ENCODE measurements at places on chromosomes 11 and 22.
A peak's percentile ranks its signal among the peaks of the same experiment; 100 is the strongest.

GRCh38 chr11:108561535-108561991 lies 32.0 kb downstream of the EXPH5 start:
- no peak for DNase-seq

DNA sequence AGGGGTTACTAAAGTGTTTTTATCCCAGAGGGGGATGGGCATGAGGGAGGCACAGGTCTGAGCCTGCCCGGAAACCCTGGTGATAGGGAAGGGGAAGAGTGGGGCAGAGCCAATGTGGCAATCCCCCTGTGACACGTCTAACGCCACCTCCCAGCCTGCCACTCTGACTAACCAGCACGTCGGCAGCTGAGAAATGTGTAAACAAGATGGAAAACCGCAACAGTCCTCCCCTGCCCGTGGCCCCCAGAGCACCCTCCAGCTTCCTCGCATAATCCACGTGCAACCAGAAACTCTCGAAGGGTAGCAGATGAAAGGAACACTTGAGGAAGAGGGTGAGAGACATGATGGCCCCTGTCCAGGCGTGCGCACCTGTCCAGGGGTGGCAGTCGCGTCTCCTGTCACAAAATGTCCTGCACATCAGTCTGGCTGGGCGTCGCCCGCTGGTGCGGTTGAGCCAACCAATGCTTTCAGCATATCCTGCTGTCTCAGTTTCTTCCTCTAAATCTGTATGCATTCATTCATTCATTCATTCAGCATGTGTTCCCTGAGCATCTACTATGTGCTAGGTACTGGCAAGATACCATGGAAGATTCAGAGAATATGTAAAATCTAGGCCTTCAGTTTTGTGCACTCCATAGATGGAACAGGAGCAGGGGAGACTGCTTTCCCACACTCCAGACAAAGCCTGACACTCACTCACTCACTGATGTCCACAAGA lies 4.5 kb downstream of the TMPRSS4 start:
- no peak for DNase-seq

DNA sequence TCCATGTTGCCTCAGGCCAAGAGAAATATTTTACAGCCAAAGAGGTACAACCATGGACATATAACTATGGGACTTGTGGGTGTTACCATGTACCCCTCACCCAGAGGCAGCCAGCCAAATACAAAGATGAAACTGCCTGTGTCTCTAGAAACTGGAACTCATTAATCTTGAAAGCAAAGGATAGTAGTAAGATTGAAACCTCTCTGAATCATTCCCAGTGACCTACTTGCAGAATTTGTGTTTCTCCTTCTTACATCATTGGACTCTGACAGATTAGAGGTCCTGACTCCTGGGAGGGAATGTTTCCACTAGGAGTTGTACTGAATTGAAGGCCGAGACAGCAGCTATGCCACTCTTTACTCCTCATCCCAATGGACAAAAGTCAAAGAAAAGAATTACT lies 257.4 kb upstream of the UBASH3B start:
- no peak for DNase-seq

- peak; percentile 64 for DNase-seq
These were observed 43.2 kb upstream of the BLID start for GRCh38 chr11:122159173-122159721.

DNA sequence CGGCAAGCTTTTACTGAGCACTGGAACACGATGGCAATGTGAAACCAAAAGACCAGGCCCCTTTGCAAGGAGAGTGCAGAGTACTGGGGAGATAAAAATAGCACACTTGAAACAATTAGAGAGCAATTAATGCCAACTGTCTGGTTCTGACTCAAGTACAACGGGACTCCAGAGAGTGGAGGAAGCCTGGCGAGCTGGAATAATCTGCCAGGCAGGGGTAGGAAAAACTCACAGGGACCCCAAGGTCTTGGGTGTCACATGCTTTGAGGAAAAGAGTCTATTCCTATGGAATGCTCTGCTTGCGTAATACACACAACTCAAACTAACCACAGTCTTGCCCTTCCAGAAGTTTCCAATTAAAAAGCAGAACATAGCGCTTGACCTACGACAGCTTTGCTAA lies 113.0 kb upstream of the CLMP start:
- peak; percentile 47 for DNase-seq

- DNase-seq = no peak
These were observed 1.5 kb downstream of the IFITM5 start for GRCh38 chr11:297586-298405.

DNA sequence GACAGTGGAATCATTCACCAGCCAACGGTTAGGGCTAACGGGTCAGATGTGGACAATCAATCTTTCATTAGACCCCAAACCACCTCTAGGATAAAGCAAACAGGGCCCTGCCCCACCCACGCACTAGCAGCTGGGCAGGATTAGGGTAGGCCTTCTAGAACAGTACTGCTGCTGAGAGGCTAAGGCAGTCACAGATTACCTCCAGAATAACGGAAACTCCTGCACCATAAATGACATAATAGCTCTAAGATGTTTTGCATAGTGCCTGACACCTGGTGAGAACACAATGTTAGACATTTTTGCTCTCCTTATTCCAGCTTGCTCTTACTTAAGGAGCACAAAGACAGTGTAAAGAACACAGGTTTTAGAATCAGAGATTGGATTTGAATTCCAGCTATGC lies 1.8 kb downstream of the SYTL2 start:
- DNase-seq = no peak

GRCh38 chr22:22406445-22407027 lies 102.0 kb downstream of the ZNF280B start:
- DNase-seq = no peak

DNA sequence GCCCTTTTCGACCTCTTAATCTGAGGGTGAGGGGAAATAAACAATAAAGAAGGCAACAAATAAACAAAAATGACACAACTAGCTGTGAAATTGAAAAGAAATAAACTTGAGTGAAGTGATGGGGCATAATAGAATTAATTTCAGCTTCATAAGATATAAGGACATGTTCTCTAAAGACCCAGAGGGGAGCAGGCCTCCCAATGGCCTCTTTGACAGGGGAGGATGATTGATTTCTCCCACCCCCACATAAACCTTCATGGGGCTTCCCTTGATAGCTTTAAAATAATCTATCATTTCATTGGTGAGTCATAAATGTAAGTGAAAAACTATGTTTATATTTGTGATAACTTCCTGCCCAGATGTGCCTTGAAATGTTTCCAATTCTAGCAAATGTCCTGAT lies 226.3 kb upstream of the RAG2 start:
- DNase-seq = no peak

DNA sequence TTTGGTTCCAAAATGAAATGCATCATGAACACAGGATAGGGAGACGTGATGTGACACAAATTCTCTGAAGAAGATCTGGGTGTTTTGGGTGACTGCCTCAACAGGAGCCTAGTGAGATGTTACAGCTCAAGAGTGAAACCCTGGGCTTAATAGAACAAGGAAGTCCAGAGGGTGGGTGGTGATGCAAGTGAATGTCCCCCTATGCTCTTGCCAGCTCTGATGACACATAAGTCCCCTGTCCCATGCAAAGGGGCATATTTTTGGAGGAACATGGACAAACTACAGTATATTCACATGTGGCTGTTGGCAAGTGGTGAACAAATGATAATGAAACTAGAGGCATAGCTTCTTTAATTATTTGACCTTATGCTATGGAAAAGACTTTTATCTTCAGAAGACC lies 9.2 kb downstream of the CRTAM start:
- no peak for DNase-seq

DNA sequence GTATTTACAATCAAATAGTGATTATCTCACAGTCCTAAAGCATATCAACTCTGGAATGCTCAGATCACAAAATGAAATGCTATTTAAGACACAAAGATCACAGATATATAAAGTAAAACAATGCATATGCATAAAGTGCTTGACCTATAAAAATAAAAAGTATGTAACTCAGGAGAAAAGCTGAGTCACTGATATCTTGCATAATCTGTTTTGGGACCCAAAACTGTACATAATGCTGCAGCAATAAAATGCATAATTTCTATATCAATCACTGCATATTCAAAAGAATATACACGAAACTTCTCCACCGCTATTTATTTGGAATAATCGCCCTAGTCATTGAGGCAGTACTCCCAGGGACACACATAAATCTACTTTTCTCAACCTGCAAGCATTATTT lies 34.9 kb upstream of the GRIA4 start:
- DNase-seq = no peak
